ENCODE measurements at places on chromosomes 7 and 10. TPM values are rescaled to one million over a fixed set of nuclear protein-coding genes. Genes with fewer than 3 reads are reported as not detected.

Gene FGFR2
- not detected for total RNA-seq

Gene ADAM12
- total RNA-seq = 0.17 TPM

Gene FXYD4
- not detected for total RNA-seq

Gene KIAA1549
- total RNA-seq = 0.32 TPM

Gene HTR7
- total RNA-seq = not detected

Gene FEZF1
- total RNA-seq = not detected

Gene SMNDC1
- total RNA-seq = 44.1 TPM

Gene DRGX
- total RNA-seq = not detected

Gene PCGF6
- total RNA-seq = 13.3 TPM

Gene SLC26A4
- total RNA-seq = 17.4 TPM

Gene SPDYE2B
- not detected for total RNA-seq

Gene LIPN
- not detected for total RNA-seq

Gene SNX8
- 34.6 TPM for total RNA-seq

Gene ADCY1
- total RNA-seq = 7.8 TPM

Gene DNTT
- not detected for total RNA-seq

Gene ASAH2B
- 2.2 TPM for total RNA-seq

Gene MUC3A
- total RNA-seq = not detected

Gene FAM185A
- 7.0 TPM for total RNA-seq

Gene CUEDC2
- 61.7 TPM for total RNA-seq

Gene SNX10
- 45.7 TPM for total RNA-seq

Gene SDK1
- 0.20 TPM for total RNA-seq

Gene ZPBP
- not detected for total RNA-seq

Gene GIMAP2
- total RNA-seq = 101 TPM

Gene BTBD16
- not detected for total RNA-seq

Gene LIPF
- not detected for total RNA-seq

Gene GRID2IP
- total RNA-seq = 0.10 TPM

Data from T-helper 1 cell treated with Interleukin-12 subunit alpha and Interleukin-12 subunit beta and Interleukin-4 antibody, amounts not matched to agents 30 ng/mL and 1 ng/mL, for 36 hours (primary cell).